ENCODE measurements at places on chromosomes 2 and 18.

GRCh38 chr2:181841079-181841478 lies 50.5 kb upstream of the ITPRID2 start:
- no peak for DNase-seq

GRCh38 chr2:42973726-42974125 lies 181.3 kb upstream of the HAAO start:
- no peak for DNase-seq

DNA sequence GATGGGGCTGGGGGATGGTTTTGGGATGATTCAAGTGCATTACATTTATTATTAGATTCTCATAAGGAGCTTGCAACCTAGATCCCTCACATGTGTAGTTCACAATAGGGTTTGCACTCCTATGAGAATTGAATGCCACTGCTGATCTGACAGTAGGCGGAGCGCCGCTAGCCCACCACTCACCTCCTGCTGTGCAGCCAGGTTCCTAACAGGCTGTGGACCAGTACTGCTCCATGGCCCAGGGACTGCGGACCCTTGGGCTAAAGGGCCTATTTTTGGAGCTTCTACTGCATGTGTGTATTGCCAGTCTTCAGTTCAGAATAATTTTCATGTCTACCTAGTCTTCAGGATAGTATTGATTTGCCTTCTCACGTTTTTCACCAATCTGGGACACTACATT lies 165.3 kb upstream of the TWIST2 start:
- no peak for DNase-seq

GRCh38 chr2:150675807-150676206 lies 188.3 kb upstream of the RND3 start:
- no peak for DNase-seq

DNA sequence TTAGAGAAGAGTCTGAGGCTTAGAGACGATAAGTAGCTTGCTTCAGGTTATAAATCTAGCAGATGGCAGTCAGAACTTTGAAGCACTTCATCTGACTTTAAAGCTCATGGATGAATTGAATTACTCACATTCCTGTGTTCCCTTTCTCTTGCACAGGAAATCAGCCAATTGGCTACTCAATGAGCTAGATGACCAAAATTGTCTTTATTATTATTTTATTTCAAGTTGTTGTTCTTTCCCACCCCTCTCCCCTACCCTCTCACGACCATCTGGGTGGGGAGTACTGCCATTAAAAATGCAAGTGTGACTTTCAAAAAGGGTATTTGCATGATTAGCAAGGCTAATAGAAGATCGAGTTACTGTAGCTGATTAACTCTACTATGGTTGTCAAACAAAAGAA lies 491.1 kb downstream of the NR4A2 start:
- peak; percentile 9 for DNase-seq

All from neural progenitor cell (in vitro differentiated cells).